Stimulated activated CD4-positive, alpha-beta T cell treated with anti-CD3 and anti-CD28 coated beads, Interleukin-15, amount 100 ng/mL, for 1 hour (primary cell): ENCODE measurements at places on chromosomes 5 and 9.

DNA sequence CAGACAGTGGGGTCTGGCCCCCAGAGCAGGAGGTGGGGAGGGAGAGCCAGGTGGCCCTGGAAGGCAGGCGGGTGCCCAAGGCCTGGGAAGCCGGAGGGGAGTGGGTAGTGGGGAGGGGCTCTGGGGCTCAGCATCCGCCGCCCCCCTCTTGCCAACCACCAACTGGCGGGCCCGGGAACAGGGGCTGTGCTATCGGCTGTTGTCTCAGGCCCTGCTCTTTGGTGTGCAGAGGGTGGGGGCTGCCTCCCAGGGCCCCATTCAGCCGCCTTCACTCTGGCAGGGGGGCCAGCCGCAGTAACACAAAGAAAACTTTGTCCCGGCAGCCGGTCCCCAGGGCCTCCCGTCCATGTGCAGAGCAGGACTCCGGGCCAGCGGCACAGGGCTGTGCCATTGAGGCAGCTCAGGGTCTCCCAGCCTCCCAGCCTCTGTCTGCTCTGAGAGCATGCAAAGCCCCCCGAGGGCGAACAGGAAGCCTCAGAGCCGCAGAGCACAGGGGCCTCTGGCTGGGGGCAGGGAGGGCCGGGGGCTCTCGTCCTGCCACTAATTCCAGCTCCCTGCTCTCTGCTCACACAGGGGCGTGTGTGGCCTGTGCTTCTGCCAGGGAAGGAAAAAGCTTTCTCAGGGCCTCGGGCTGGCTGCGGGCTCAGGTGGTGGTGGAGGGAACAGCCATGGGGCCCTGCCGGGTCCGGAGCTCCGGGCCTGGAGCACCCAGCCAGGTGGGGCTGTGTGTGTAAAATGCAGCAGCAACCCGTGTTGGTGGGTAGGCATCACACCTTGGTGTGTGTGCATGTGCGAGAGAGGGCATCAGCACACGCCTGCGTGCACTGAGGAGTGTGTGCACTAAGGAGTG is 54.2 kb upstream of the NOTCH1 start:
- DNase-seq = no peak

DNA sequence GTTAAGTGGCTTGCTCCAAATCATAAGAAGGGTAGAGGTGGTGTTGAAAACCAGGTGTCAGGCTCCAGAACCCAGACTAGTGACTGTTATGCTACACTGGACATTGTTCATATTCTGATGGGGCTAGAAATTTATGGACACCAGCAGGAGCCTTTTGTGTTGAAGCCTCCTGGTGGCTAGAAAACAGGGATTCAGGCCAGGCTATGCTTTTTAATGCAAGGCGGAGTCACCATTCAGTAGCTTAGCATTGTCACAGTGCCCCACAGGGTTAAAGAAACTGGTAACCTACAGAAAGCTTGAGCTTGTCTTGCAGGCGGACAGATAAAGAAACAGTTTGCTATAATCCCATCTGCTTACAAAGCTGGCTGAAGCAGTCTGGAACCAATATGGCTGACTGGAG is 23.0 kb upstream of the GOLM1 start:
- no peak for DNase-seq

DNA sequence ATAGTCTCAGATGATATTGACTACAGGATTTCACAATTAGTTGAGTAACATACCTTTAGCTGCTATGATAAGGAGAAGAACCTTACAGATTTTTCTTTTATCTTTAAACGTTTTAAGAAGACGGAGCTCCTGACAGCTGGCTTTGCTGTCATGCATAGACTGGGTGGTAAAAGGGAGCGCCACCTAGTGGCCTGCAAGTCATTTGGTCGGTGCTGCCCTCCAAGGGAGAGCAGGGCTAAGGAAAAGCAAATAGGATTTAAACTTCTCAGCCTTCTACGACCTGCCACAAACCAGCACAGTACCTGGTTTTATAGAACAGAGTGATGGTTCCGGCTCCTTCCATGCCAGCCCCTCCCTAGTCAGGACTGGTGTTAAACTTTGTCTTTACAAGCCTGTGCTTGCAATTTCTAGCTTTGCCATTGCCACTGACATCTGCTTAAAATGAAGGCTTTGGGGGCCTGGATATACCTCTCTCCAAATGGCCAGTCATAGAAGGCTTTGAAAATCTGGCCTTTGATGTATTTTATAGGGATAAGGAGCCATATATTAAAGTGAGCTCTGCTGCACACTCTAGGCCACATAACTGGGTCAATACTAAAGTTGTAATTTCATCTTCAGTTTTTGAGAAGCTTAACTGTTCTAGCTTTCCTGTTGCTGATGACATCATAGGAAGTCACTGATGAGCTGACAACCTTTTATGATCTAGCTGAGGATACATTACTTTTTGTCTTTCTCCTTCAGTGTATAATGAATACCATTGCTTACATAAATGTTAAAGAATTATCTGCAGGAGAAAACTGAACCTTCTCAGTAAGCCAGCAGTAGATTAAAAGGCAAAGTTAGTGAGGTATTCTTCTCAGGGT is 31.1 kb upstream of the ADAMTSL1 start:
- no peak for DNase-seq

DNA sequence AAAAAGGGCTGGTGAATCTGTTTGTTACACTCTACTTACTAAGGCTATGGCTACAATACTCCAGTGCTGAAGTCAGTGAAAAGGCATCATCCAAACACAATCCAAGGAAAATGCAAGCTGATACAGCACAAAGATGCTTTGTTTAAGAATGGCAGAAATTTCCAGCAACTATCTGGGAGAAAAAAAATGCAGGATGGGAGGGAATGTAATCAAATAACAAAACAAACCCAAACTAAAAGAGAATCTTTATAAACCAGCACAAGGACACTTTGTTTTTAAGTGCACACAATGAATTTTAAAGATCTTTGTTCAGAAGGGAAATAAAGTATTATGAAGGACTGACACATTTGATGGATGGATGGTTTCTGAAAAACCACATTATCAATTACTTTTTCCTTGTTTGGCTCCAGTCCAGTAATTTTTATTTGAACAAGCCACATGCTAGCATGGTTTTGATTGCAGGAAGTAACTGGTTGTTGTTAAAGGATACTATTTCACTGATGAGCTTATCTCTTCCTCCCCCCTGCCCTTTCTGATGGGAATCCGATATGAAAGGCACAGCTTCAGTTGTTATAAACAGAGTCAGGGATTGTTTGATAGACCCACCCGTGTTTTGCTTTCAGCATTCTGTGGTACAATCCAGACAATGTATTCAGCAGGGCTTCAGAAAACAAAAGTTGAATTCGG is 12.1 kb upstream of the TLE4 start:
- DNase-seq = no peak

DNA sequence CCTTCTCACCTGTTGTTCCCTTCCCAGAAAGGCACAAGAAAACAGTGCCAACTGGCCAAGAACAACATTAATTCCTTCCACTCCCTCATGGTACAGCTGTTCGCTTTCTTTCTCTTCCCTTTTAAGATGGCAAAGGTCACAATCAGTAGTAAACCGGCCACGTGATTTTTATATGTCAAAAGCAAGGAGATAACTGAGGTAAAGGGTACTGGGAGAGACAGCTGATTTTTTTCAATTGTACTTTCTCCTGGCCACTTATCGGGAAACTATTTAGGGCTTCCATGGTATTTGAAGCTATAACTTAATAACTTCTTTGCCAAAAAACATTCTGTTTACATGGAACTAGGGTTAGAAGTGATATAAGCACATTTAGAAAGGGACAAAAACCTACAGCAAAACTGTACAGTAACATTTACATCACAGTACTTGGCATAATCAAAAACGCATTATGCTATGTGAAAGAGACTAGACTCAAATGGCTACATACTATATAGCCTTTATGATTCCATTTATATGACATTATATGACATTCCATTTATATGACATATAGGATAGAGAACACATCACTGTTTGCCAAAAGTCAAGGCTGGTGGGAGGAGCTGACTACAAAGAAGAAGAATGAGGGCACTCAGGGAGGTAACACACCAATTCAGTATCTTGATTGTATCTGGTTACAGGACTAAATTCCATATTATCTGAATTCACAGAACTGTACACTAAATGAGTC is 24.8 kb downstream of the PLPP1 start:
- DNase-seq = no peak
